H1 (cell line): ENCODE measurements at places on chromosomes 5 and 9. TPM values are rescaled to one million over a fixed set of nuclear protein-coding genes. Genes with fewer than 3 reads are reported as not detected.

Gene DIPK1B
- 32.3 and 35.3 TPM in 2 replicates for total RNA-seq

Gene SPINK7
- total RNA-seq, result not detected in 2 replicates

Gene PCDHGA5
- 1.0 and 1.3 TPM in 2 replicates for total RNA-seq

Gene SH2D3C
- 6.4 and 7.3 TPM in 2 replicates for total RNA-seq

Gene OBP2B
- not detected in 2 replicates for total RNA-seq

Gene TEX48
- total RNA-seq, result not detected in 2 replicates

Gene GKAP1
- 5.3 and 5.7 TPM in 2 replicates for total RNA-seq

GRCh38 chr5:51028394-51028793 lies 354.9 kb upstream of the ISL1 start:
- H3K4me1 ChIP-seq, result no peaks in the 10 kb centered on the region
- H3K27me3 ChIP-seq, result no peaks in the 10 kb centered on the region
- no peak overlapping the region for H3K27ac ChIP-seq
- no peak for DNase-seq
- H3K36me3 ChIP-seq, result no peaks in the 10 kb centered on the region

GRCh38 chr5:107696080-107696479 lies 25.3 kb upstream of the EFNA5 start:
- H3K4me3 ChIP-seq, result no peak overlapping the region
- H3K27me3 ChIP-seq, result no peaks in the 10 kb centered on the region
- no peaks in the 10 kb centered on the region for H3K36me3 ChIP-seq
- H3K4me1 ChIP-seq, result peaks cover 8% of the 10 kb centered on the region
- H3K27ac ChIP-seq, result no peak overlapping the region

- H3K27ac ChIP-seq, result no peak overlapping the region
- H3K36me3 ChIP-seq, result no peaks in the 10 kb centered on the region
- no peak overlapping the region for H3K4me3 ChIP-seq
- H3K4me1 ChIP-seq, result no peaks in the 10 kb centered on the region
These were observed 34.7 kb downstream of the SH3TC2 start for GRCh38 chr5:149028161-149028560.

- H3K27ac ChIP-seq, result no peak overlapping the region
- no peaks in the 10 kb centered on the region for H3K4me1 ChIP-seq
- DNase-seq, result no peak
- no peak overlapping the region for H3K4me3 ChIP-seq
These were observed 4.4 kb upstream of the SMIM3 start for GRCh38 chr5:150774145-150774544.

DNA sequence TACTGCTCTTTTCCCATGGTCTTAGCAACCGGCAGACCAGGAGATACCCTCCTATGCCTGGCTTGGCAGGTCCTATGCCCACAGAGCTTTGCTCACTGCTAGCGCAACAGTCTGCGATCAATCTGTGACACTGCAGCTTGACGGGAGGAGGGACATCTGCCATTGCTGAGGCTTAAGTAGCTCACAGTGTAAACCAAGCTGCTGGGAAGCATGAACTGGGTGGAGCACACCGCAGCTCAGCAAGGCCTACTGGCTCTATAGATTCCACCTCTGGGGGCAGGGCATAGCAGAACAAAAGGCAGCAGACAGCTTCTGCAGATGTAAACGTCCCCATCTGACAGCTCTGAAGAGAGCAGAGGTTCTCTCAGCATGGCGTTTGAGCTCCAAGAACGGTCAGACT lies 40.4 kb downstream of the MCTP1 start:
- no peaks in the 10 kb centered on the region for H3K4me1 ChIP-seq
- no peak for DNase-seq
- H3K36me3 ChIP-seq, result no peaks in the 10 kb centered on the region
- no peak overlapping the region for H3K27ac ChIP-seq
- no peak overlapping the region for H3K4me3 ChIP-seq

DNA sequence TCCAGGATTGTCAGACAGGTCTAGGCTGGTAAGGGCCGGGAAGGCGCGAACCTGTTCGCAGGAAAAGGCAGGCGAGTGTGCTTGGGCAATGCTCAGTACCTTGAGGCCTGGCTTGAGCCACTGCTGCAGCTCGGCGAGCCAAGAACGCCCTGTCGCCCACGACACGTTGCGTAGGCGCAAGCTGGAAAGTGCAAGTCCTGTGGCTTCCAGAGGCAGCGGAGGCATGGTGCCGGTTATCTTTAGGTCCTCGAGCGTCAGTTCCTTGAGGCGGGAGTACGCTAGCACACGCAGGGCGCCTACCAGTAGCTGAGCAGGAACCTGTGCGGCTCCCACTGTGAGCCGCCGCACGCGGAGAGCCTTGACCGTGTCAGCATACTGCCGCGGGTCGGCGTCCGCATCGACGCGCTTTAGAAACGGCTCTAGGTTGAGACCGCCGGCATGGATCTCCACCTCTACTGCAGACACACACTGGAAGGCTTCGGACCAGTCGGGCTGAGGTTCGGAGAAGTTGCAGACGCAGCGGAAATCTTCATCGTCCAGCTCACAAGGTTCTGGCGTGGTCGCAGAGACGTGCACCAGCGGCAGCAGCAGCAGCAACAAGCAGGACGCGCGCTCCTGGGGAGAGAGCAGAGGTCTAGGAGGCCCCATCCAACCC lies 482 bp downstream of the CD14 start:
- no peaks in the 10 kb centered on the region for H3K36me3 ChIP-seq
- DNase-seq, result no peak
- H3K27ac ChIP-seq, result no peak overlapping the region

DNA sequence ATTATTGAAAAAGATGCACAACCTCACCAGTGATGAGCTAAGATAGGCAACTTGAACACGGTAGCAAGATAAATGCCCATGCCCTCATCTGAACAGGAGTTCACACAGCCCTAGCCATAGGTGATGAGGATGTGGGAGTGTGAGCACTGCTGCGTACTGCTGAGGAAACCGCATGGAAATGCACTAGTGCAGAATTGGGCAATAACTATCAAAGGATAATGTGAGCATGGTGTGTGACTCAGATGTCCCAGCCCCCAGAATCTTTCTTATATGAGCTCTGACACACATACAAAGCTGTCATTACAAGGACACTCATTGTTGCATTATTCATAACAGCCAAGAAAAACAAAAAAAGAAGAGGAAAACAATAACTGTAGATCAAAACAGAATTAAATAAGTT lies 521.2 kb downstream of the IRX1 start:
- no peaks in the 10 kb centered on the region for H3K36me3 ChIP-seq

DNA sequence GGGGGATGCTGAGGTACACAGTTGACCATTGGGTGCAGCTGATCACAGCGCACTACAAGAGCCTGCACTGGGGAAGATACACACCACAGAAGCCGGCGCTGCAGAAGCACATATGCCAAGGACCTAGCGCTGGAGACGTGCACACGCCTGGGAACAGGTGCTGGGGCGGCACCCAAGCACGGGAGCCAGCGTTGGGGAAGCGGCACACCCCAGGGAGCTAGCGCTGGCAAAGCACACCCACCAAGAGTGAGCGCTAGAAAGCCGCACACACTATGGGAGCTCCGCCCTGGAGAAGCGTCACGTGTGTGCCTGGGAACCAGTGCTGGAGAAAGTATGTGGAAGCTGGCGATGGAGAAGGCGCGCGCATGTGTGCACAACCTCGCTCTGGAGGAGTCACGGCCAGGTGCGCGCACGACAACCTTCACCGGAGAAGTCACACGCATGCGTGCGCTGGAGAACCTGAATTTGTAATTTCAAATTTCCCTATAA lies 4.5 kb downstream of the FANCC start:
- peak overlapping the region; percentile 45 for H3K4me3 ChIP-seq
- H3K4me1 ChIP-seq, result 0 out of 2 replicates have a peak, but pooled peaks cover 4% of the 10 kb centered on the region
- H3K27ac ChIP-seq, result no peak overlapping the region
- DNase-seq, result no peak
- H3K36me3 ChIP-seq, result no peaks in the 10 kb centered on the region
- H3K27me3 ChIP-seq, result no peaks in the 10 kb centered on the region

DNA sequence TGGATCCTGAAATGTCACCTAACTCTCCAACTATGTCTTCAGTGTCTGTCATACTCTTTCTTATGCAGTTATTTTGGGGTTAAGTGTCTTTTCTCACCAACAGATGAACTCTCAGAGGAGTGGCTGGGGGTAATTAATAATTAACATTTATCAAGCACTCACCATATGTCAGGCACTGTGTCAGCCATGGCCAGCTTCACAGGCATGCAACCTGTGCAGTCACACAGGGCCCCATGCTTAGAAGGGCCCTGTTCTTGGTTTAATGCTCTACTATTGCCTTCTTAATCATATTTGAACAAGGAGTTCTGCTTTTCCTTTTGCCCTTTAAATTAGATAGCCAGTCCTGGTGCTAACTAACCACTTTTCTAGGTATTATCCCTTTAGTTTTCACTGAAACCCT lies 3.4 kb upstream of the GRPEL2 start:
- H3K36me3 ChIP-seq, result no peaks in the 10 kb centered on the region
- H3K27ac ChIP-seq, result no peak overlapping the region
- H3K4me1 ChIP-seq, result no peaks in the 10 kb centered on the region
- no peak overlapping the region for H3K4me3 ChIP-seq

DNA sequence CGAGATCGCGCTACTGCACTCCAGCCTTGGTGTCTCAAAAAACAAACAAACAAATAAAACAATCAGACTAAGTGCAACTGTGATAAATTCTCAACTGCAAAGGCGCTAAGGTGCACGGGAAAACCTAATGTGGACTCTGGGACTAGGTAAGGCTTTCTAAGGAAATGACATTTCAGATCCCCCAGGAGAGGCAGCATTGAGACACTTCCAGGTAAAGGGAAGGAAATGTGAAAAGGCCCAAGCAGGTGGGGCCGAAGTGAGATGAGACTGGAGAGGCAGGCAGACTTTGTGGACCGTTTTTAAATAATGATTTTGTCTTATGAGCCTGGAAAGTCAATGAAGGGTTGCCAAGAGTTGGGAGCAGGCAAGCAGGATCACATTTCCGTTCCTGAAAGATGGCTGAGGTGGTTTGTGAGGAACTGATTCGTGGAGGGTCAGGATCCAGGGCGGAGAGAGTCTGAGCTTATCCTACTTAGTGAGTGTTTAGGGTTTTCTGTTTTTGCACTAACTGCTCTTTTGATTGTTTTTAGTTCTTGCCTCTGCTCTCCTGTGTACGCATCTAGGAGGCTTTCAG lies 2.0 kb upstream of the APBA1 start:
- H3K4me1 ChIP-seq, result no peaks in the 10 kb centered on the region
- H3K36me3 ChIP-seq, result no peaks in the 10 kb centered on the region
- H3K27me3 ChIP-seq, result peaks cover 23% of the 10 kb centered on the region
- H3K4me3 ChIP-seq, result no peak overlapping the region
- DNase-seq, result no peak

DNA sequence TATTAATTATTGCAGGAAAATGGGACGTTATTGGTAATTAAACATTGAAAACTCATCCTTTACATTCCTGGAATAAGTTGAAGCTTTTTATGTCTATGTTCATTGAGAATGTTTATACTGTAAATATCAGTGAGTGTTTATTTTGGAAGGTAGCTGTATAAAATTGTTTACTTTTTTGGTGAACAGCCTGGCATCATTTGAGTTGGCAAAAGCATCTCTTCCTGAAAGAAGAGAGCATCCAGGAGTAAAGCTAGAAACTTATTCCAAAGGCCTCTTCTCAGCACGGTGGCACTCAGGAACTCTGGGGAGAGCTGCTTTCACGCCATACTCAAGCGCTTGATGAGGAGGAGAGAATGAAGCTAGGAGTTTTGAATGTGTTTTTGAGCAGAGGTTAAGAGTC lies 79.9 kb downstream of the GAPVD1 start:
- H3K4me1 ChIP-seq, result peaks cover 3% of the 10 kb centered on the region; the same call in 1 of the 2 replicates
- DNase-seq, result no peak
- H3K27me3 ChIP-seq, result no peaks in the 10 kb centered on the region

DNA sequence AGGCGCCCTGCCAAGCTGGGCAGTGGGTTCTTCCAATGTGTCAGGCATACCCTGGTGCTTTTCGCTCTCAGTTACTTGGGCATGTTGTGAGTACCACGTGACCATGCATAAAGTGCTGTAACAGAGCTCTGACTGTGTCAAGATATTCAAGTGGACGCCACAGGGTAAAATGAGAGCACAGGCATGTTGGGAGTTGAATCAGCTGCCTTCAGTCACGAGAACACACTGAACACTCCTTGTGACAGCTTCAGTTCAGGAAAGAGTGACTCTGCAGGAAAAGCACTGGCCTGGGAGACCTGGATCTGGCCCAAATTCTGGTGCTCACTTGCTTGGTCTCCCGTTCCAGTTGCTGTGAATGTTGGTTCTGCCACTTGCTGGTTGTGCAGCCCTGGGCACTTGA lies 5.1 kb downstream of the MLANA start:
- H3K4me3 ChIP-seq, result no peak overlapping the region
- H3K4me1 ChIP-seq, result no peaks in the 10 kb centered on the region
- no peaks in the 10 kb centered on the region for H3K27me3 ChIP-seq

DNA sequence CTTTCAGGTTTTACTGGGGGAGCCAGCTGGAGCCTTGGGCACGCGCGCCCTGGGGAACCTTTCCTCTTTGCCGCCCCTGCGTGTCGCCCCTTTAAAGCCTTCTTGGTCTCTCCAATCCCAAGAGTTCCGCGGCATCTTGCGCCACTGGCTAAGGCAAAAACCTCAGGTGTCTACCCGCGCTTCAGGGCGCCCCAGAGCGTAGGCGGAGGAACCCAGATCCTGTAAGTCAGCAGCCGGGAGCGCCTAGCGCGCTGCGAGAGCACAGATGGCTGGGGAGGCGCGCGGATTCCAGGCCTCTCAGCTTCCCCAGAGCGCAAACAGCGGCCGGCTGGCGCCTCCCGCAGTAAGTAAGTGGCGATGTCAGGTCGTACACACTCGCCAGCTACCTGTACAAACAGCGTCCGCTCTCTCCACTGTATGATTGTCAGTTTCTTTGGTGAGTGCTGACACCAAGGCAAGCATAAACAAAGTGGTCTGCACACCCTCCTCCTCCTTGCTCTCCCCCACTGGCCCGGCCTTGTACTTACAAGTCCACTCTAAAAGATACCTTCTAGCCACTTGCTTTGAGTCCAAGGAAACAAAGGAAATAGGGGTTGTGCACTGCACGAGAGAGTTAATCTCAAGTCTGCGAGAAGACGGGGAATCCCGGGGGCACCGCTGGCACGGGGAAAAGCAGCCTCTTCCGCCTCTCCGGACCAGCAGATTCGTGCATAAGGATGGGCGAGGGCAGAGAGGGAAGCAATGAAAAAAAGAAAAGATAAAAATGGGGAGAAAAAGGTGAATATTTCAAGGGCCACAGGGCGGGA lies 2.9 kb downstream of the HTR1A start:
- H3K4me3 ChIP-seq, result peak overlapping the region; percentile 58
- no peaks in the 10 kb centered on the region for H3K36me3 ChIP-seq
- peaks cover 33% of the 10 kb centered on the region for H3K27me3 ChIP-seq
- H3K27ac ChIP-seq, result peak overlapping the region; percentile 6; the same call in 1 of the 2 replicates
- DNase-seq, result peak; percentile 87

GRCh38 chr9:25322142-25322541 lies 356.1 kb downstream of the TUSC1 start:
- DNase-seq, result no peak
- H3K4me3 ChIP-seq, result no peak overlapping the region
- H3K36me3 ChIP-seq, result no peaks in the 10 kb centered on the region
- no peak overlapping the region for H3K27ac ChIP-seq

DNA sequence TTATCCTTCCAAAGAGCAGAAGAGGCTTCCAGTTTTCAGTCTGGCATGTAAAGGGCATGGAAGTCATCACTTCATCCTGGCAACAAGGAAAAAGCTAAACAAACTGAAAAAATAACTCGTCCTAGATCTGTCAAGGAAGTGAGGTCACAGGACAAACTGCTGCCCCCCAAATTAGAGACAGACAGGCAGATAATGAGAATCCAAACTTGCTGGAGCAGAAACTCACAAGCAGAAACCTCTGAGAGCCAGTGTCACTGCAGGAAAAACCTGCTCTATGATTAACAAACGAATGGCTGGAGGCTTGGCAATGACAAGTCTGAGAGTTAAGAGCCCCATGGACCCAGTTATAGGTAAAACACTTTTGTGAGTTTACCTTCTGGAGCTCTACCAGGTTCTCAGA lies 18.9 kb upstream of the MLANA start:
- no peak overlapping the region for H3K4me3 ChIP-seq
- H3K36me3 ChIP-seq, result no peaks in the 10 kb centered on the region
- no peak for DNase-seq
- H3K27ac ChIP-seq, result no peak overlapping the region
